LNCaP clone FGC (cell line): ENCODE measurements at places on chromosomes 1 and 21.
A peak's percentile ranks its signal among the peaks of the same experiment; 100 is the strongest.

- DNase-seq: peak; percentile 31
These were observed 14.0 kb downstream of the ATP5PO start for GRCh38 chr21:33901412-33902288.

DNA sequence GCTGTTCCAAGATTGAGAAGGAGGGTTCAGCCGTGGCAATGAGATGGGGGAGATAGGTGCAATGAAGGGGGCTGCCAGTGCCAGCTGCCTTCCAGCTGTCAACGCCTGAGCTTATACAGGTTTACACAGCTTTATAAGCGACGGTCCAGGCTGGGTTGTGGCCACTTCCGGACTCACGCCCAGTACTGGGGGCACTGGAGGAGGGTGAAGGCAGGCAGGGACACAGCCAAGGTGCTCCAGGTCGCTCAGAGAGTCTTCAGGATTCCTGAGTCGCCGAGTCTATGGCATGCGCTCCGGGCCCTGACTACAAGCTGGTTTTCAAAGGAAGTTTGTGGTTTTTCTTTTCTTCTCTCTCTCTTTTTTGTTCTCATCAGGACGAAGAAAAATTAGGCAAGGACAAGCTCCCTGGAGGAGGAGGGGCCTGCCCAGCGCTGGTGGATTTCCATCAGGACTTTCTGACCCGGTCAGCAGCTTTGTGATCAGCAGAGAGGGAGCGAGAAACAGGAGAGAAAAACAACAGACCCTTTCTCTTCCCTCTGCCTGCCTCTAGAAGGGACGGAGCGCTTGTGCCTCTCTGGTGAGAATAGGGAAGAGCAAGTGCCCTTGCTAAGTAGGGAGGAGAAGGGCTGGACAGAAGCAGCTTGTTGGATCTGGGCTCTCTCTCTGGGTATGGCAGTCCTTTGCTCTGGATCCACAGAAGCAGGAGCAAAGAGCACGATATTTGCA is at the start of gene MINDY1:
Gene MINDY1 (minus strand): TSS at position 576 of the 726 bp plus-strand sequence. CDS start 4,285 bp downstream, outside the sequence.
- DNase-seq: peak; percentile 43

DNA sequence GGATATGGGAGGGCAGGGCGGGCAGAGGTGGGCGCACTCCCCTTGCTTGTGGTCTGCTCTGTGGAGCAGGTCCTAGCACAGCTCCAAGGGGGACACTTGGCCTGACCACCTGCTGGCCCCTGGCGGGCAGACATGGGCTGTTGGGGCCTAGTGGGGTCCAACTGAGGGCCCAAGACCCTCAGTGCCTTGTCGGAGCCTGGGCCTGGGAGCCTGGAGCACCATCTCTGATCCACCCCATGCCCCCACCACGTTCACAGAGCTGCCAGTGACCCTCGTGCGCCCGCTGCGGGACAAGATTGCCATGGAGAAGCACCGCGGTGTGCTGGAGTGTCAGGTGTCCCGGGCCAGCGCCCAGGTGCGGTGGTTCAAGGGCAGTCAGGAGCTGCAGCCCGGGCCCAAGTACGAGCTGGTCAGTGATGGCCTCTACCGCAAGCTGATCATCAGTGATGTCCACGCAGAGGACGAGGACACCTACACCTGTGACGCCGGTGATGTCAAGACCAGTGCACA is 70.6 kb downstream of the OBSCN start:
- no peak for DNase-seq

- DNase-seq: no peak
These were observed 111.7 kb downstream of the DISP1 start for GRCh38 chr1:222926566-222926965.

DNA sequence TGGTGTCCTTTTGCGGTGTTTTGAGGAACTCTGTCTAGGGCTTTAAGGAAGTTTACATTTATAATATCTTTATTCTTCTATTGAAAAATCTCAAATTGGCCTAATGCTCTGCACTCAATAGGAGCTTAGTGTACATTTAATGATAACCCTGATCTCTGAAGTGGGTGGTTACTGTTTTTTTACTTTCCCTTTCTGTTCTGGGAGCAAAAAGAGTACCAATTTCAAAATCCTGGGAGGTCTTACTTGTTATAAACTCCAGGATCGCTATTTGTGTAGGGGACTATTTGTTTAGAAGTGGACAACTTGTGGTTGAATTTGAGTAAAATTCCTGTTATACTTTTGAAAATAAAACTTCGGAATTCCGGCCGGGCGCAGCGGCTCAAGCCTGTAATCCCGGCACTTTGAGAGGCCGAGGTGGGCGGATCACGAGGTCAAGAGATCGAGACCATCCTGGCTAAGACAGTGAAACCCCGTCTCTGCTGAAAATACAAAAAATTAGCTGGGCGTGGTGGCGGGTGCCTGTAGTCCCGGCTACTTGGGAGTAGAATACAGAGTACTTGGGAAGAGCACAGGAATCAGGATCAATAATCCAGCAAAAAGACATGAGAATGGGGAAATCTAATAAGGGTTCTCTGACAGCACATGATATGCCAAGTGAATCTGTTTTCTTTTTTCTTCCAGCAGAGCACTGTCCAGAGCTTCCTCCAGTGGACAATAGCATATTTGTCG is 1.1 kb downstream of the C4BPB start:
- DNase-seq: no peak

DNA sequence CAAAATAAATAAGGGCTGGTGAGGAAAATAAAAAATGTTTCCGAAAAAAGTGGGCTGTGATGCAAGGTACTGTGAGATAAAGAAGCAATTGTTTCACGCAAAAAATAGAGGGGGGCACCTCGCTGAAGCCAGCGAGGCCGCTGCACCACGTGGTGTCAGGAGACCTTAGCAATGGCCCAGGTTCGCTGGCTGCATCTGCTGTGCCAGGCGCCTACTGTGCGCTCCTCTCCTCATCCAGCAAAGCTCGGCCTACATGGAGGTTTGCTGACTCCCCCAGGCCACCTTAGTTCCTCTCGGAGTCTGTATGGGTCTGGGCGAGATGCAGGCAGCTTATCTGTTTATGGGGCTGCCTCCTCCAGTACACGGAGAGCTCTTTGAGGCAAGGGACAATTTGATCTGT is 119.6 kb downstream of the NR5A2 start:
- no peak for DNase-seq

GRCh38 chr1:240074422-240074821 is 17.3 kb upstream of the FMN2 start:
- DNase-seq: no peak

- no peak for DNase-seq
These were observed 38.5 kb upstream of the ETV3 start for GRCh38 chr1:157176591-157177121.

DNA sequence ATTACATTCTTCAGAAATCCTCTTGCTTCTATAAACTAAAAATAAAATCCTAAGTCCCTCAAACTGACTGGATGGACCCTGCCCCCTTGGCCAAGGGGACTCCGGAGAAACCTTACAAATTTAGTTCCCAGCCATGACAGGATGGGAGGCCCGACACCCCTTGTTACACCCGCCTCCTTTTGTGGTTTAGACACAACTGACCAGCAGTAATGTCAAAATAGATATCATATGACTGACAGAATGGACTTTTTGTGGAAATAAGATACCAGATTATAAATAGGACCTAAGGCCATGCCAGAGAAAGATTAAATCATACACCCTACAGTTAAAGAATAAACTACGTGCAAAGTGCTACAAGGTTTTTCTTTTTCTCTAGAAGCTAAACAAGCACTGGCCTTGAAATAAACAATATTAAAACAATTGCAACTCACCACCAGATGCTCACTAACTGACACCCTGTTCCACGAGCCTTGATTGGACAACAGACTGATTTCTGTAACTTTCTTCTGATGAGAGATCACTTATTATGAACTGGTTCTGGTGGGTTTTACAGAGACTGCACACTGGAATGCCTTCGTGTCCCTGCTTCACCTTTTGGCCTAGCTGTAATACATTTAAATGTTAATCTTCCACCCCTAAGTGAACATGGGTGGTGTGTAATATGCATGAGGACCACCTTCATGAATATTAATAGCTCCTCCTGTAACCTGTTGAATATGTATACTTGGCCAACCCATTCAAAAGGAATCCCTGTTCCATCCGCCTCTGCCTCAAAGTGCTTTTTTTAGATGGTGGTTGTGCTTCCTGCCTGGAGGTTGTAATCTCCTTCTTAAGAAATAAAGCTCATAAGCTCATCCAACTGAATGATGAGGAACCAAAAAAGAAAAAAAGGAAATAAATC is 99.6 kb downstream of the ODF2L start:
- DNase-seq: no peak

- DNase-seq: no peak
These were observed 690 bp downstream of the B3GALNT2 start for GRCh38 chr1:235503403-235504121.

- no peak for DNase-seq
These were observed at the start of gene MATN1 for GRCh38 chr1:30723331-30723755. Gene MATN1, minus strand, starts transcription at chr1:30723585. Its CDS starts 34 bp downstream, at chr1:30723551.

GRCh38 chr1:97560714-97561113 is 360.1 kb downstream of the DPYD start:
- no peak for DNase-seq

- no peak for DNase-seq
These were observed 64.3 kb upstream of the EPS8L3 start for GRCh38 chr1:109827986-109828385.

- no peak for DNase-seq
These were observed 20.0 kb downstream of the RRP1 start for GRCh38 chr21:43809346-43809799.

DNA sequence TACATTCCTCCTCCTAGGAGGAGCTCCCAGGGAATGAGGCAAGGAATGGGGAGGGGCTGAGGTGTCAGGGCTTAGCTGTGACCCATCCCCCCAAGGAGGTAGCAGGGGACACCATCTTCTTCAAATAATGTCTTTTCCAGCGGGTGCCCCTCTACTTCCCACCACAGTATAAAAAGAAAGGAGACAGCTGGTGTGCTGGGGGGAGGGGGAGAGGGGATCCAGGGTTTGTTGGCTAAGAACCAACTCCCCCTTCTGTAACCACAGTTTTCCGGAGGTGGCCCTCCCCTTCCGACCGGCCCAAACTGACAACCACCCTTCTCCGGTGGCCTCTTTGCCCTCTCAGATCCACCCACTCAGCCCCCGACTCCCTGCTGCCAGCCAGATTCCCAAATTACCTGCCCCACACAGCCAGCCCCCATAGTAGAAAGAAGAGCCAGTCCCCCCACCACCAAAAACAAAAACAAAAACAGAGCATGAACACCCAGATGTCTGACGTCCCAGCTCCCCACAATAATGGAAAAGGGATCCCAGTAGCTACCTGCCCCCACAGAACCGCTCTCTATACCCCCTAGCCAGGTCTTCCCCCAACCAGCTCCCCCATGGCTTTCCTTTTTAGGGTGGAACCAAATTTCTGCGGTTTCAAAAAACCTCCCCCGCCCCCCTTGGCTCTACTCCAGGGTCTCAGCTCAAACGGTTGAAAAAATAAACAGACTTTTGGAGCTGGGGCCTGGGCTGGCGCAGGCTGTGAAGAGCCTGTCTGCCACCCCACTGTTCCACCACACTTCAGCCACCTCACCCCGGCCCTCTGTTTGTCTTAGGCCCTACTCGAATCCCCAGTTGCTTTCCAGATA is 2.1 kb downstream of the ARHGEF2 start:
- DNase-seq: no peak

- no peak for DNase-seq
These were observed 6.1 kb downstream of the ZNF692 start for GRCh38 chr1:248852481-248853405.

DNA sequence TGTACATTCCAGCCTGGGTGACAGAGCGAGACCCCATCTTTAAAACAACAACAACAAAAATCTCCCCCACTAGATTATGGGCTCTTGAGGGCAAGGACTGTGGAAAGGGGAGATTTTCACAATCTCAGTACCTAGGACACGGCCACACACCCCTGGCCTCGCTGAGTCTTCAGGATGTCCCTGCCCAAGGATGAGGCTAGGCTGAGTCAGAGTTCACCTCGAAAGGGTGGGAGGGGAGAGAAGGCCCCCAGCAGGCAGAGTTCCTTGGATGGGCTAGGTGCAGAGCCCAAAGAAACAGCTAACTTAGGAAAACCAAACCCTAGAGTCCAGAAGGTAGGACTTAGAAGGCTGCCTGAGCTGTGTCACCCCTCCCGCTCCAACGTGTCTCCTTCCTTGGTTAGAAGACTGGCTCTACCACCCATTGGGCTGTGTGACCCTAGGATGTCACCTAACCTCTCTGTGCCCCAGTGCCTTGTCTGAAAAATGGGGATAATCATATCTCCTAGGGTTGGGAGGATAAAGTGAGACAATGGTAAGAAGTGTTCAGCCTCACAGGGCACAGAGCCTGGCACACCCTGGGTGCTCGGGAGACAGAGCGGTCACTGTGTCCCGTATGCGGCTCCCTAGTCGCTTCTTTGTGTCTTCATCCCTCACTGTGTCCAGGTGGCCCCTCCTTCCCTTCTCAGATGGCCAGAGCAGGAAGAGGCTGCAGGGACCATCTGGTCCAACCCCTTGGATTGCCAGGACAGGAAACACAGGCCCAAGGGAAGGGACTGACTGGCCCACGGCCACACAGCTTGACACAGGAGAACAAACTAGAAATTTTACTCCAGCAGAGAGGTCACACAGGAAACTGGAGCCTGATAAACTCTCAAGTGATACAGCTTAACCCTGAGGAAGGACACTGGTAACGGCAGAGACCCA is 11.2 kb downstream of the TRIM62 start:
- no peak for DNase-seq

DNA sequence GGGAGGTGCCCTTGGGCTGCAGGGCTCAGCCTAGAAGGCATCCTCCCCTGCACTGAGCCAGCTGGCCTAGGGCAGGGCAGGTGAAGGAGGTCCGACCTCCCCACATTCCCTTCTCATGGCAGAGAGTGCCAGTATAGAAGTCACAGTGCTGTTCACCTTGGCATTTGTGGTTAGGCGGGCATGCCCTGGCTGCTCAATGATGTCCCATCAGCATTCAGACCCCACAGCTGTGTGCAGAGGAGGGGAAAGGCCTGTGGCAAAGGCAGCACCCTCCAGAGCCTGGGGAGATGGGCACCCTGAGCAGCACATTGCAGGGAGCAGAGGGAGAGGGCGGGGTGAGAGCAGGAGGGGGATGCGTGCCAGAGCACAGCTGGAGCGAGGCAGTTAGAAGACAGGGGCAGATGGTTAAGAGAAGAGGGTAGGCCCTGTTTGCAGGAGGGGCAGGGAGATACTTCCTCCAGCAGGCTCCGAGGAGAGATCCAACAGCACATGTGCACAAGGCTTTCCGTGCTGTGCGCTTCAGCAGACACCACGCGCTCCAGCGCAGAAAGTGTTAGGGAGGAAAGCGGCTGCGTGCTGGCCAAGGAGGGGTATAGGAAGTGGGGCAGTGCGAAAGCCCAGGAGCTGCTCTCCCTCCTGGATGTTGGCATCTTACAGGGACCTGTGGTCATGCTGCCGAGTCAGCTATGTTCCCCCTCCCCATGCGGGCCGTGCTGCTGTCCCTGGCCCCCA is 43.7 kb upstream of the COL6A1 start:
- no peak for DNase-seq

GRCh38 chr1:29243871-29244200 is 7.5 kb downstream of the PTPRU start:
- no peak for DNase-seq
